ENCODE measurements at places on chromosomes 7 and 10. TPM values are rescaled to one million over a fixed set of nuclear protein-coding genes. Genes with fewer than 3 reads are reported as not detected.

NUPR2 gene
- not detected for total RNA-seq

GRCh38 chr10:110546499-110547110 is 20.9 kb upstream of the SMC3 start:
- no peak for DNase-seq

UNCX gene
- total RNA-seq, result not detected

GRCh38 chr10:35542303-35542702 is 62.8 kb upstream of the GJD4 start:
- no peak for DNase-seq

GLI3 gene
- total RNA-seq, result 3.7 TPM

UCMA gene
- not detected for total RNA-seq

DNA sequence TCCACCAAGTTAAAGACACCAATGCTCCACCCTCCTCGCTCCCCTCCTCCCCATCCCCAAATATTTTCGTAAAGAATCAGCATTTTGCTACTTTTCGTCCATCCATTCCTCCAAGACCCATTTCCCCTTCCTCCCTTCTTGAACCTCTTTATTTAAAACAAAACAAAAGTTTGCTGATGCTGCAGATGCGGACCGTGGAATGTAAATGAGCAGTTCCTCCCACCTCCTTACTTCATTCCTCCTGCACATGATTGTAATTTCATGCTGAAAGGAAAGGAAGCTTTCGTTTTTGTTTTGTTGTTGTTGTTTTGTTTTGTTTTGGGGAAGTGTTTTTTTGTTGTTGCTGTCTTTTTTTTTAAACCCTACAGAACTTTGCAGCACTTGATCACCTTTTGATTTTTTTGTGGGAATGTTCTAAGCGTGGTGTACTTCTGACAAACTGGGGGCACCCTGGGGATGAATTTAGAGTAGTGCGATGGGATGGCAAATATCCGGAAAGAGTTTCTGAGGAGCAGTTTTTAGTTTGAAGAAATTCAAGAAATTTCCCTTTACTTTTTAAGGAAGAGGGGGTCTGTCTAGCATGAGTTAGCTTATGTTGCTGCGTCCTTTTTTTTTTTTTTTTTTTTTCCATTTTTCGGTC is 177.3 kb downstream of the TCF7L2 start:
- DNase-seq, result no peak

- no peak for DNase-seq
Measured at GRCh38 chr10:33162248-33162575, 172.3 kb downstream of the NRP1 start.

- no peak for DNase-seq
Measured at GRCh38 chr10:77746047-77746707, 108.6 kb upstream of the KCNMA1 start.

DNA sequence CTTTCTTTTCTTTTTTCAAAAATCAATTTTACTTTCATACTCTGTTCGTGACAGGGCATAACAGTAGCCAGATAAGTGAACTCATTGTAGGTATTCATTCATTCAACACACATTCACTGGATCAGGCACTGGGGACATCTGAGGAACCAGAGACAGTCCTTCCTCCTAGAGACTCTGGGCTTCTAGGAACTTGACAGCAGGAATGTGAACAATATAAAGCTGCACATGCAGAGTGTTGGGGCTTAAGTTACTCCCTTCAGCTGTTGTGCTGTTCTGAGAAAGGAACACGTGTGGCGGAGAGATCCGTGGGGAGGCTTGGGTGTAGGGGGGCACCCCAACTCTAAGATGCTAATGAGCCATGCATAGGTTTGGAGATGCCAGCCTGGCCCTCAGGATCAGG is 120.4 kb downstream of the PKD1L1 start:
- peak; percentile 72 for DNase-seq

RPS24 gene
- total RNA-seq, result 1,980 TPM

DNA sequence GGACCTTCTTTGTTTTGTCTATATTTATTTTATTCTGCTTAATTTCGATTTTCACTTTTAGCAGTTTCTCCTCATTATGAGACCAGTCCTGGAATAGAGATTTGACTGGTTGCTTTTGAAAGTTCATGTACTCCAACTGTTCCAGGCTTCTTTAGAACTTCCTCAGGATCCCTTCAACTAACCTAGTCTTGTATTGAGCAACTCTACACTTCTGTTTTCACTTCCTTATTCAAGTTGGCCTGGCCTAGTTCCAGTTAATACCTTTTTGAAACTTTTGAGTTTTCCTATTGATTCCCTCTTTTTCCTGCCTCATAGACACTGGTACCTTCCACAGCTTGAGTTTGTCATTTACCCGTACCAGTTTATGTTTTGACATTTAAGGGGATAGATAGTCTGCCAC is 421.7 kb downstream of the ATRNL1 start:
- DNase-seq, result no peak

- no peak for DNase-seq
Measured at GRCh38 chr10:79406683-79407422, 38.6 kb downstream of the ZCCHC24 start.

- no peak for DNase-seq
Measured at GRCh38 chr7:11237742-11238141, 264.1 kb downstream of the PHF14 start.

PLXDC2 gene
- total RNA-seq, result 16.2 TPM

RNLS gene
- total RNA-seq, result 0.19 TPM

DNA sequence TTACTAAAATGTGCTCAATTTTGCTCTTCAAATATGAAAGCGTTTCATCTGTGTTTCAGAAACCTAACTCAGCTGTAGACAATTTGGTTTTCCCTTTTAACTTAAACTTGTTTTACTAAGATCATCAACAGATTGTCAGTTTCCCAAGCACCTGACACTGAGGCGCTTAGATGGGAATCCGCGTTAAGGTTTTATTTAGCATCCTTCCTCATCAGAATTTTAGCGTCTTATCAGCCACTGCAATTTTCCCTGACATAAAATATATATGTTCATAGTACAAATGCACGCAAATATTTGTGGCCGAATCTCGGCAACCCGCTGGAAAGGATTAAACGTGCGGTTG is 1.2 kb downstream of the SGCE start:
- no peak for DNase-seq

CTAGE6 gene
- total RNA-seq, result 0.08 TPM

Measured in myocyte (in vitro differentiated cells).